ENCODE measurements at places on chromosomes 2 and 18.

- DNase-seq: no peak
Measured at GRCh38 chr2:104023306-104023705, 830.6 kb upstream of the POU3F3 start.

GRCh38 chr2:102141970-102142828 lies at the start of gene IL1R1:
IL1R1 (plus strand) TSS chr2:102142746; CDS start chr2:102157725, 14,979 bp downstream.
- no peak for DNase-seq

DNA sequence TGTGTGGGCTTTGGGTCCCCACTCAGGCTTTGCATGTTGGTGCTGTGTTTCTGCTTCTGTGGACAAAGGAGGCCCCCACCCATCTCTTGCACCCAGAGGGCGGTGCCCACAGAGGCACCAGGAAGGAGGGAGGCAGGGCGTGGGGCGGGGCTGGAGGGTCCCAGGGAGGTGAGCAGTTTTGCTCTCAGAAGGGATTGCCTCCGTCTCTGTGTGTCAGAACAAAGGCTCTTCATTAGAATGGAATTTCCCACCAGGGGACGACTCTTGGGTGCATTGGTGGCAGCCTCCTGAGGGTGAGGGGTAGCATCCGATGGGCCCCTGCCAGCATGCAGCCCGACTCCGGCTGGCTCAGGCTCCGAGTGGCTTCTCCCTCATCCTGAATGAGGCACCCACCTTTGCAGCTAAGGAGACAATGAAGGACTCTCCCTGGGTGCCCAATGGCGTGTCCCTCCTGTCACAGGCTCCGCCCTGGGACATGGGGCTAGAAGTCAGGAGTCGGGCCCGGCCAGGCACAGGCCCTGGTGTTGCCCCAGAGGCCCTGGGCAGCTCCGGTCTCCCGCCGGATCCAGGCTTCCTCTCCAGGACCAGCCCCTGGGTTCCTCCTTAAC lies 7.0 kb upstream of the ERFE start:
- DNase-seq: no peak

DNA sequence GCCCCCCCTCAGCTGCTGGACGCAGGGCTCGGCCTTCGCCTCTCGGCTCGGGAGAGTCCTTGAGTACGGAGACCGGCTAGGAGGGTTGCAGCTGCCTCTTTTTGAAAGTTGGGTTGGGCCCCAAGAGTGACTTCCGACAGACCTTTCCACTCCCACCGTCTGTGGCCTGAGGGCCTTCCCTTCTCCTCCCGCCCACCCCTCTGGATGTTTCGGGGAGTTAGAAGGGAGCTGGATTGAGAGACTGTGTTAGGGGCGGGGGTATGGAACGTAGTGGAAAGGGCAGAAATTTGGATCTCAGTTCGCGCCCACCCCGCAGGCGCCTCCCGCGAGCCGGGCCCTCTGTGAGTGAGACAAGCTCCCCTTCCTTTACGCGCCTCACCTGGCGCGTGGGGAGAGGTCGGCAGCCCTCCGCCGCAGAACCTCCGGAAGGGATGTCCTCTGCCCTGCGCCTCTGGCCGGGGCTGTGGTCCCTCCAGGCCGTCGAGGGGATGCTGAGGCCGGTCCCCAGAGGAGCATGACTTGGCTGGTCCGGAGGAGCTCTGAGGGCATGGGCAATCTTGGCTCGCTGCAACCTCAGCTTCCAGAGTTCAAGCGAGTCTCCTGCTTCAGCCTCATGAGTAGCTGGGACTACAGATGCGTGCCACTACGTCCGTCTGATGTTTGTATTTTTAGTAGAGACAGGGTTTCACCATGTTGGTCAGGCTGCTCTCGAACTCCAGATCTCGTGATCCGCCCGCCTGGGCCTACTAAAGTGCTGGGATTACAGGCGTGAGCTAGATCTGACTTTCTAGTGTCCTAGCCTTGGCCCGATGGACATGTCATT lies 15.9 kb downstream of the C2orf74 start:
- DNase-seq: no peak

DNA sequence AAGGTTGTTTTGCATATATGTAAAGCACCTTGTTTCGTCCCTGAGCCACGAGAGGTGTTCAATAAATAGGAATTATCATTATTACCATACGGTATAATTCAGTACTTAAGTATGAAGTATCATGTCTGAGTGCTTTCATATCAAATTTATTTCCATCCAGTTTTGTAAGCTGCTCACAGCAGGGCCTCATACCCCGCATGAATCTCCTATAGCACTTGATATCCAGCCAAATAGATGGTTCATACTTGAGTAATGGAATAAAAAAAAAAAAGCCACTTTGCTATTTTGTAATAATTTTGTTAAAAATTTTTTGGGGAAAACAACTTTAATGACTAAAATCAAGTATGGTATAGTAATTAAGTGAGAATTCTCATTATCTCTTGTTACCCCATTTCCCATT lies 160.8 kb upstream of the NOSTRIN start:
- no peak for DNase-seq

- DNase-seq: no peak
Measured at GRCh38 chr2:210899131-210899530, 342.7 kb downstream of the CPS1 start.

DNA sequence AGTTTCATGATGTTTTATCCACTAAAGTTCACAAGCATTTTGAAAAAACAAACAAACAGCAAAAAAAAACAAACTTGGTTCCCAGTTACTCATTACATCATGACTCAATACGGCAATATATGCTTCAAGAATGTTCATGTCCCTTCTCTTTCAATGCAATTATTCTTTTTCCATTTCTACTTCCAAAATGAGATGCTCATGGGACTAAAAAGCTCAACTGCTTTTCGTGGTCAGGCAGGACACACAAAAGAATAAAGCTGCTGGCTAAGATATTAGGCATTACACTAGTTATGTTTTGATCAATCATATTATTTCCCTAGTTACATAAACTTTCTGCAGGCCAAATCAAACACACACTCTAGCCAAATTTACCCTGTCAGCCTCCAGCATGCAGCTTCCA lies 301.3 kb downstream of the EPHA4 start:
- no peak for DNase-seq

DNA sequence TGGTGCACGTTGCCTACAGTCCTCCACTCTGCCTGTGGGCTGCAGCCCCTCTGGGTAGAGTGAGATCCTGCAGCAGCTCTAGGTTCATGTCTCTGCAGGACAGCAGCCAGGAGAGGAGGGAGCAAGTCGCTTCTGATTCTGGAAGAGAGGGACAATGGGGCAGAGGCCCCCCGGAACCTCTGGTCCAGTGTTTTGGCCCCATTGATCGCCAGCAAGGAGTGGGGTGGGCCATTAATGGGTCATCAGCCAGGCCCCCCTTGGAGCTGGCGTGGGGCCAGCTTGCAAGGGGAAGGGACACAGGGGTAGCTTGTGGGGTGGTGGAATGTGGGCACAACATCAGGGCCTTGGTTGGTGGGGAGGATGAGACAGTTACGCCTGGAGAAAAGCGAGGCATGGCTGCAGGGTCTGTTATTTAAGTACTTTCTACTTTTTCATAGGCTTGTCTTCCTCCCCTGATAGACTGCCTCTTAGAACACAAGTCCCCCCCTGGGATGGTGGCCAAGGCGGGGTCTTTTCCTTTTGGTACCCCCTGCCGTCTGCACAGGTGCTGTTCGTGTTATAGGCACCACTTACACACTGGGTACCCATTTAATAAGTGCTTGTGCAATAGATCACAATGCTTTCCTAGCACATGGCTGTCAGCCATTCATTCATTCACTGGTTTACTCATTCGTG lies 44.6 kb downstream of the INHBB start:
- DNase-seq: no peak

DNA sequence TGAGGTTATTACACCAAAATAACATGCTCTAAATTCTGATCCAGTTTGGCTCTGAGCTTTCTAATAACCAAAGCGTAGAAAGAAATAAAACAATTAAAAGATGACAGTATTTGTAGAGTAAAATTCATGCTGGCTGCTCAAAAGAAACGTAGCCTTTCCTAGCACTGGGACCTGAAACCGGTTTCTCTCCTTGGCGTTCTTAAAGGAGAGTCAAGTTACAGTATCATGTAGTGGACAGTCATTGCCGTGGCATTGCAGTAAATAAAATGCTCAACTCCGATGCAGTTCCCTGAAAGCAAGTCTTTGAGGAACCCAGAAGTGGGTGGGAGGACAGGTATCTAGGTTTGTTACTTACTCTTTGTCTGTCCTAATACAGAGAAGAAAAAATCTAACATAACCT lies 52.7 kb upstream of the ITM2C start:
- no peak for DNase-seq

- no peak for DNase-seq
Measured at GRCh38 chr2:206740800-206741199, 22.6 kb upstream of the DYTN start.

GRCh38 chr2:56018267-56018666 lies 94.7 kb upstream of the EFEMP1 start:
- DNase-seq: no peak

DNA sequence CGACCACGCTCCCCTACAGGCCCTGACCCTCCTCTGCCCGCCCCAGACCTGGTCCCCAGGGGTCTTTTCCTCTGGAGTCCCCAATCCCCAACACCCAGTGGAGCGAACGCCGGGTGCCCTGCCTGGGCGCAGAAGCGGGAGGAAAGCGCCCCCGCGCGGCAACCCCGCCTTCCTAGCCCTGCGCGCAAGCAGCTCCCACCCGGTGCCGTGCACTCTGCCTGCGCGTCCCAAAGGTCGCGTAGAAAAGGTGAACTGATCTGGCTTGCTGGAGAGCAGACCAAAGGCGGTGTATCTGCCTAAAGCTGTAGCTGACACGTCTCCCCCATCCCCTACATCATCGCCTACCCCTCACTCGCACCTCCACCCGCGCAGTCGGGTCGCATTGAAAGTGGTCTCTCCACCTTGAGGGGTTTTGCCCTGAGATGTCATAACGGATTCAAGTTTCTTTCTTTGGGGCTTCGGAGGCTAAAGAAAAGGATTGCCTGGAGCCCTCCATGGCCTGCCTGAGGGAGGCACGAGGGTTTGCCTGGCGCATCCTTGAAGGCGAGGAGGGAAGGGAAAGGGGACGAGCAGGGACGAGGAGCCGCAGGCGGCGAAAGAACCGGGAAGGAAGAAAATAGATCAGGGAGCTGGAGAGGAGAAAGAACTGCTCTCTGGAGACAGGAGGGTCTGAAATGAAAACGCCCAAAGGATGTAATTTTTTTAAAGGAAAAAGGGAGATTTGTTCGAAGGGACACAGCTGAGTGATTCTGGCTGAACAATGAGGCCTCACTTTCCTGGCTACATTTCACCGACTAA lies 5.8 kb downstream of the GAD1 start:
- no peak for DNase-seq

GRCh38 chr2:618422-618990 lies 58.7 kb downstream of the TMEM18 start:
- no peak for DNase-seq

DNA sequence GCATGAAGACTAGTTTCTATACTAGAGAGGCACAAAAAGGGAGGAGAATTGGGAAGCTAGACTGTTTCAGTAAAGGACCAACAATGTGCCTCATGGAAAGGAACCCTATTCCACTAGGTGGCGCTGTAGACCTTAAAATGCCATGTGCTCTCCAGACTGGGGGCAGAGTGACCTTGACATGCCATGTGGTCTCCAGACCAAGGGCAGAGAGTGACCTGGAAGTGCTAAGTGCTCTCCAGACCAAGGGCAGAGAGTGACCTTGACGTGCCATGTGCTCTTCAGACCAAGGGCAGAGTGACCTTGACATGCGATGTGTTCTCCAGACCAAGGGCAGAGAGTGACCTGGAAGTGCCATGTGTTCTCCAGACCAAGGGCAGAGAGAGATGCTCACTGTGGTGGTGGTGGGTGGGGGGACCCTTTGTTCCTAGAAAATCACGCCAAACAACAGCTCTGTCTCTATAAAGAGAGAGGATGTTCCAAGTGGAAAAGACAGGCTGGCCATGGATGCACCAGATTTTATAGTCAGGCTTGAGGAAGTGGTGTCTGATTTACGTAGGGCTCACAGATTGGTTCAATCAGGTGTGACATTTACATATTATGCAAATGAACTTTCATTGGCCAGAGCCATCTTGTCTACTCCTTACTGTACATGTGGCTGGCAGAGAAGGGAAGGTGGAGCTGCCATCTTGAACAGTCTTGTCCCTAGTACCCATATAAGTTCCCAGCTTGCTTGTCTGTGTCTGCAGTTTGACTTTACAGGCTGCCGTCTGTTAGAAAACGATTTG lies 344.0 kb upstream of the DDX18 start:
- no peak for DNase-seq

DNA sequence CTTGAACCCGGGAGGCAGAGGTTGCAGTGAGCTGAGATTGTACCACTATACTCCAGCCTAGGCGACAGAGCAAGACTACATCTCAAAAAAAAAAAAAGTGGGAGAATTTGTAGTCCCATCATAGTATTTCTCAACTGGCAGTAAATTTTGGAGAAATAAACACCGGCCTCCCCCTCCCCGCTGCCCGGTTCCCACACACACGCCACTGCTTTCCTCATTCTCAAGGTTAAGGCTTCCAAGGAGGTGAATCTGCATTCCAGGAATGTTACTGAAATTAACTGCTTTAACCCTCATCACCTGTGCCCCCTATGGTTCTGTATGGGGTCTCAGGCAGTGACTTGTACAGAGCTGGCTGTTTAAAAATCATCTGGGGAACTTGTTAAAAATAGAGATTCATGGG lies 49.9 kb downstream of the MRPL35 start:
- no peak for DNase-seq

- no peak for DNase-seq
Measured at GRCh38 chr2:193668557-193669323, 1474.0 kb upstream of the TMEFF2 start.

GRCh38 chr2:26847655-26848335 lies at the start of gene DPYSL5:
DPYSL5 (plus strand) TSS chr2:26848132; CDS start chr2:26898500, 50,368 bp downstream.
- no peak for DNase-seq

DNA sequence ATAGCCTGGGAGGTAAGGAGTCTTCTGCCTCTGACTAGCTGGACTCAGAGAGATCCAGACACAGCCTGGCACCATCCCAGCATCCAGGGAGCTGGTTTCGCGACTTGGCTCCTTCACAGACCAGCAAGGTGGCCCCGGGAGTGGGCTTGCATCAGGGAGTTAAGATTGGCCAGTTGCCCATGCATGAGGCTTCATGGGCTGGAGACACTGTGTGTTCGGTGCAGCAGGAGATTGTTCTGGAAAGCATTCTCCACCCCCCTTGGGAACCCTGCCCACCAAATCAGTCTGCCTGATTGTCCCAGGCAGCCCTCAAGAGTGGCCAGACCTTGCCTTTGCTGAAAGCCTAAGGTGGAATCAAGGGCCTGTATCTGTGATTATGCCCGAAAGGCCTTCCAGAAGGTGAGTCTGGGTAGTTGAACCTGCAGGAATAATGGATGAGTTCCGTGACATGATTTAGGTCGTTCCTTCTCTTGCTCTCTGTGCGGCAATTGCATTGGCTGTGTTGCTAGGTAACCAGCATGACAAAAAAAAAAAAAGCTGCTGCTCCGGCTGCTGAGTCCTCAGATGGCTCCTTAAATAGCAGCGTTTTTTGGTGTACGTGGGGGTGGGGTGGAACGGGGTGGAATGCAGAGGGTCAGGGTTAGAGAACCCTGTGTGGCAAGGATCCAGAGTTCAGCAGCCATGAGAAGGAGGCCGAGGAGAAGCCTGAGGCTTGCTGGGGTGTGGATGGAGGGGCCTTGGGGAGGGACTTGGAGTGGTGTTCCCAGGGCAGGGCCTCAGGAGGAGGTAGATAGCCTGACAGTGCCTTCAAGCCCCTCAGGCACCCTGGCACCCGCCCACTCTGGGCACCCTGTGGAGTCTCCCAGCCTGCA lies 93.0 kb upstream of the MCFD2 start:
- no peak for DNase-seq

- DNase-seq: peak; percentile 8
Measured at GRCh38 chr2:158457092-158457825, 507 bp downstream of the PKP4 start.

- DNase-seq: no peak
Measured at GRCh38 chr2:9365498-9366019, 57.8 kb downstream of the ITGB1BP1 start.
